ENCODE measurements at places on chromosomes 1 and 21.

- DNase-seq, result peak; percentile 65
Observed at GRCh38 chr1:32885676-32886003, 651 bp upstream of the HPCA start.

DNA sequence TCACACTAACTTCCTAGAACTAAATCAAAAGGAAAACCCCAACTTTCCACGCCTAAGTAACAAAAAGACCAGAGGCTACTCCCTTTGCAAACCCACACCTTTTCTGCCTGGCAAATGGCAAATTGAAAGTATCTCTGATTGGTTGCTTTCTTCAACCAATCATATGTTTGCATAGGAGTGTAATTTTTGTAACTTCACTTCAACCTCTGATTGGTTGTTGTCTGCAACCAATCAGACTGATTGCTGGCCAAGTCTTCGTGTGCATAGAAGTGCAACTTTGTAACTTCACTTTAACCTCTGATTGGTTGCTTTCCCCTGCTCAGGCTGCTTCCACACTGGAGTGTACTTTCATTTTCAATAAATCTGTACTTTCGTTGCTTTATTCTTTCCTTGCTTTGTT, 36.9 kb upstream of the PADI2 start:
- no peak for DNase-seq

GRCh38 chr1:183898001-183898396, 93.1 kb downstream of the RGL1 start:
- no peak for DNase-seq

GRCh38 chr21:15837645-15838044, 107.9 kb downstream of the USP25 start:
- no peak for DNase-seq

- no peak for DNase-seq
Observed at GRCh38 chr1:89503690-89504089, 20.9 kb upstream of the LRRC8B start.

DNA sequence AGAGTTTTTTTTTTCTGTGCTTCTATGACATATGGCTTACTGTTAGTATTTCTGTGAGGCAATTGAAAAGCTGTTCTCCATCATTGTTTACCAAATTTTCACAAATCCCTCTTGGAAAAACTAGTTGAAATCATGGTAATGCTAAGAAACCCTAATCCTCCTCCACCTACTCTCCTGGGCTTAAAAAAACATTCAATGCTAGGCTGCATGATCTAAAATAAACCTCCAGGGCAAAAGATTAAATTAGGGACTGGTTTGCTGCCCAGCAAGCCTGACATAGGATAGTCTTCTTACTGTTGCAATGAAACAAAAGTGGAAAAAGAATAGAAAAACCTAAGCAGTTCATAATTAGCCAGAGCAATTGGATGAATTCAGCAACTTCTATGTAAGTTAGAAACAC, 16.1 kb downstream of the C1orf52 start:
- no peak for DNase-seq

GRCh38 chr1:165949335-165950130, 122.1 kb downstream of the UCK2 start:
- DNase-seq, result no peak

- peak; percentile 81 for DNase-seq
Observed at GRCh38 chr1:156444407-156445001, 56.1 kb downstream of the MEF2D start.

DNA sequence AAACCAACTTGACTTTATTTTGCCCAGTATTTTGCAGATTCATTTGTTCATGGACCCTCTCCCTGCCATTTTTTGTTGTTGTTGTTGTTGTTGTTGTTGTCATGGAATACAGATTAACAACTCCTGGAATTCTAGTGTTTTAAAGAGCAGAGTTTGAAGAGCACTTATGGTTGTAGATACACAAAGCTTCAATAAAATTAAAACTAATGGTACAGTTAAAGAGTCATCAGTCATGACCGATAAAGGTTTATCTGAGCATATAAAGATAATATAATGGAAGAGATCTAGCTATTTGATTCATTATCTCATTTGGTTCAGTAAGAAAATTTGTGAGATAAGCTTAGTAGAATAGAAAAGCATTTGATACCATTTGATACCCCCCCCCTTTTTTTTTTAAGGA, 21.8 kb downstream of the NEK7 start:
- no peak for DNase-seq

- no peak for DNase-seq
Observed at GRCh38 chr1:167683226-167683625, 38.6 kb upstream of the MPZL1 start.

- peak; percentile 96 for DNase-seq
Observed at GRCh38 chr1:154325583-154326545, 539 bp downstream of the ATP8B2 start.

DNA sequence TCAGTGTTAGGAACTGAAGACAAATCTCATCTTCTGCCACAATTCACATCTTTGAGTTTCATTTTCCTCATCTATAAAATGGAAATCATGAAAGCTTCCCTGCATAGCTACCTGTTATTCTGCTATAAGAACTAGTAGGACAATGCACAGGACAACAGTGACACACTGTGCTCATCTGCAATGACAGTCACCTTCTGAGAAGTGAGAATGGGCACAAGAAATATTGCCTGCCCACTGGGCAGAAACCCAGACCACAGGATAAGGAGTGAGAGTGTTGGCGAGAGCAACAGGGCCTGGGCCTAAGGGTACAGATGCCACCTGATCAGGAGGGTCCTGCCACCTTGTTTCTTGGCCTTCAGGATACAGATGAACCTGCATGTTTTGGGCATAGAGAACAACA, 23.3 kb upstream of the ARTN start:
- no peak for DNase-seq

GRCh38 chr1:12143631-12144155, 23.1 kb upstream of the TNFRSF1B start:
- DNase-seq, result no peak

Data from WERI-Rb-1 (cell line).